ENCODE measurements at places on chromosomes 1 and 21.

DNA sequence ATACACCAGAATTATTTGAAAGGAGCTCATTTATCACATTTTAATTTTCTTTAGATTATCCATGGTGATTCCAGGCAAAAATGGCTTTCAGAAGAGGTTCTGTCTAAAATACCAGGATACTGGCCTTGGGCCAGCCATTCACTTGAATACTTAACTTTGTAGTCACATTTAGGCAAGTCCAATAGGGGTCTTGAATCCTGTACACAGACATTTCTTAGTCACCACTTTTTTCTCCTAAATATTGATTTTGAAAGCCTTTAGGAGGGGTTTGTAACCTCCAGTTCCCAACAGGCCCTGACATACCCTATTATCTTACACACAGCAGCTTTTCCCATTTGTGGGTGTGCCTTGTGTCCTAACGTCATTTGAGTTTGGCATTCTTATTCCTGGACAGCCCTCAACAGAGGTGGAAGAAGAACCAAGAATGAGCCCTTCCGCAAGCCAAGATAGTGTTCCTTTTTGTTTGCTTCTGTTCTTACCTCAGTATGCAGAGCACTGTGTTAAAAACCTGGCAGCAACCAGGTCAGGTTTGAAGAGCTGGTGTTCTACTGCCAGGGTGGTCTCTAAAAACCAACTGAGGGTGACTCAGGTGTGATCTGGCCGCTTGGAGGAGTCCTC lies 19.5 kb downstream of the MAP3K7CL start:
- DNase-seq, result no peak

DNA sequence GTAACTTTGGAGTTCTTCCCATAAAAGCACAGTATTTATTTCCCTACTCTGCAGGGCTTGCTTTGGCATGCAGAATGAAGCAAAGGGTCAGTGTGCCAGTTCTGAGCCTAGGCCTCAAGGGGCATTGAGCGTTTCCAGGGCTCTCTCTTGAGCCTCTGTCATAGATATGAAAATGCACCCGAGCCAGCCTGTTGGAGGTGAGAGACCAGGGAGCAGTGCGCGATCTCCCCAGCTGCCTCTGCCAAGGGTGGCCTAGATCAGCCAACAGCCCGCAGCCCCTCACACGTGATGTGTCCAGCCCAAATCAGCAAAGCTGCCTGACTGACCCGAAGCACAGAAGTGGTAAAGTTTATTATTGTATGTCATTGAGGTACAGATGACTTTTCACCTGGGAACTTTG lies 63.7 kb downstream of the TENT5C start:
- DNase-seq, result no peak

DNA sequence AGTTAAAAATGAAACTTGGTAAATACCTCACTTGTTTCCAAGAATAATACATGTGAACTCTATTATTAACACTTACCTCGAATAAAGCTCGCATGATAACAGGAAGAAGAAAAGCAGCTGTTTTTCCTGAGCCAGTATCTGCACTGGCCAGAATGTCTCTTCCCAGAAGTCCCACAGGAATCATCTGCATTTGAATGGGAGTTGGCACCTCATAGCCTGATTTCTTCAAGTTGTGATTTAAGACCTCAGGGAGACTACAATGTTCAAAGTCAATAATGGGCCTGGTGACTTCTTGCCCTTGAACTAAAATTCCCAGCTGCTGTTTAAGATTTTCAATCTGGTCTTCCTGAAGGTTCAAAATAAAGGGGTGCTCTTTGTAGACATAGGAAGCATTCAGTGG lies 3.8 kb downstream of the DDX59 start:
- no peak for DNase-seq

- DNase-seq, result no peak
Observed at GRCh38 chr21:38680401-38680800, 125.3 kb upstream of the ETS2 start.

DNA sequence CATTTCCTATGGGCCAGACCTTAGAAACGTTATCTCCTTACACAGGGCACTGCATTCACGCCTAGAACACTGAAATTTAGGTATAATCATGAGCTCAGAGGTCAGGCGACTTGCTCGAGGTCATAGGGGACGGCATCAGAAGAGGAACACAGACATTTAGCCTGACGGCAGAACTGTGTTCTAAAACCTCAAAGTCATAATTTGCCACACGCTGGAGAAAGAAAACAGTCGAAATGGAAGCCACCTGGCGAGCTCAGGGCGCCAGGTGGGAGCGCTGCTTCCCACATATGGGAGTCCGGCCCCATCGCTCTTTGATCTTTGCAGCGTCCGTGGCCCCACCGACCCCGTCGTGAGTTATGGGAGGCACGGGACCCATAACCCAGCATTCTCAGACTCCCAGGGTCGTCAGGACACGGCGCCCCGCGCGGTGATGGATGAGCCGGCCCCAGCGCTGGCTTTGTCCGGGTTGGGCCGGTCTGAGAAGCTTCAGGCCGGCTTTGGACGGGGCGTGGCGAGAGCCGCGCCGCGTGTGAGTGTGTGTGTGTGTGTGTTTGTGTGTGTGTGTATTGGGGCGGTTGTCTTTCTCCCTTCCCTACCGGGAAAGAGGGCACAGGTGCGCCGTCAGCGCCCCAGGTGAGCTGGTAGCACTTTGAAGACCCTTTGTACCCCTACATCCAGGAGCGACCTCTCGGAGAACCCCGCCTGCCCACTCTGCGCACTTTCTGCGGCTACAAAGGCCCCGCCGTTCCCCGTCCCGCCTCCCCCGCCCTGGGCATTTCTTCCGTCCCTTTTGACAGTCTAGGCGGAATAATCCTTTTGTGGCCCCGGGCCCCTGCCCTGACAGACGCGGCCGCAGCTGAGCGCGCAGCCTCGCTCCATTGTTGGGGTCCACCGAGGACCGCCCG lies 861 bp upstream of the DRAXIN start:
- DNase-seq, result no peak

- no peak for DNase-seq
Observed at GRCh38 chr21:43956670-43957035, 55.5 kb upstream of the TRAPPC10 start.
